ENCODE measurements at places on chromosomes 1 and 21. TPM values are rescaled to one million over a fixed set of nuclear protein-coding genes. Genes with fewer than 3 reads are reported as not detected.

The OLFM3 gene
- not detected for total RNA-seq

The NHLH1 gene
- 0.46 TPM for total RNA-seq

The LRRIQ3 gene
- total RNA-seq, result 1.1 TPM

The KRTAP24-1 gene
- not detected for total RNA-seq

The FBXO44 gene
- total RNA-seq, result 16.8 TPM

The OPRD1 gene
- not detected for total RNA-seq

The CFHR2 gene
- total RNA-seq, result not detected

The ILDR2 gene
- not detected for total RNA-seq

The CLEC20A gene
- total RNA-seq, result not detected

The CRNN gene
- total RNA-seq, result not detected

The POU3F1 gene
- not detected for total RNA-seq

The OR2T11 gene
- not detected for total RNA-seq

The COL8A2 gene
- total RNA-seq, result 0.78 TPM

The IKBKE gene
- 20.7 TPM for total RNA-seq

The AKNAD1 gene
- not detected for total RNA-seq

The DDI2 gene
- 35.2 TPM for total RNA-seq

The ANGPTL1 gene
- total RNA-seq, result not detected

The CYP4A11 gene
- total RNA-seq, result not detected

The C1orf105 gene
- total RNA-seq, result not detected

The AMY1B gene
- not detected for total RNA-seq

The NTMT2 gene
- total RNA-seq, result not detected

The PLA2G4A gene
- 10.6 TPM for total RNA-seq
